Thyroid gland (tissue), 4 donors: ENCODE measurements at places on chromosomes 6 and 20. TPM values are rescaled to one million over a fixed set of nuclear protein-coding genes. Genes with fewer than 3 reads are reported as not detected.

Gene ZNF311
- 1.0 TPM for total RNA-seq

Gene EYA2
- total RNA-seq: 10.6 TPM

Gene GNAS
- total RNA-seq: 4,226 TPM

Gene ADGRG6
- total RNA-seq: 2.9 TPM

Gene MEI4
- 0.67 TPM for total RNA-seq

Gene HECA
- total RNA-seq: 37.2 TPM
